ENCODE measurements at places on chromosomes 5 and 9.

DNA sequence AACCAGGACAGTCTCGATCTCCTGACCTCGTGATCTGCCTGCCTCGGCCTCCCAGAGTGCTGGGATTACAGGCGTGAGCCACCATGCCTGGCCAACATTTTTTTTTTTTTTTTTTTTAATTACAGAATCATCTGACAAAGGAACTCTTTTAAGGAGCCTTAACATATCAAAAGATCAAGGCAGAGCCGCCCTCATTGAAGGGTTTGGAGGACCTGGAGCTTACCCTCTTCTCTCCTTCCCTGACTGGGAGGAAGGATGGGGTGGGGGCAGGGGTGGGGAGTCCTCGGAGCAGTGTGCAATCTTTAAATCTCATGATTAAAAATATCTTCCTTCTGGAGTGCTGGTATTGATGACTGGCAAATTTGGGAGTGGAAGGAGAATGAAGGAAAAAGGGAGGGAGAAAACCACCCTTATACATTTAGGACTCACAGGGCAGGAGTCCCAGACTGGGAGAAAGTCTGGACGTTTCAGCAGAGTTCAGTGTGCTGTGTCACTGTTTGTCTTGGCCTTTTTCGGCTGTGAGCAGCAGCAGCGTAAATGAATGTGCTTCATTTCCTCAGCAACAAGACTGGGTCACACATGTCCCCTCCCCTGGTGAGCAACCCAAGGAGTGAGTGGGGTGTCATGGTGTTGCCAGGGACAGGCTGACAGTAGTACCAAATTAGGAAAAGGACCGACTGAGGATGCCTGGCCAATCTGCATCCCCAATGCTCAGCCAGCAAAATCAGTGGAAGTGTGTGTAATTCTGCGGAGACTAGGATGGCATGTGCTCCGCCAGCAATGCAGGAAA is 115.3 kb upstream of the BNC2 start:
- DNase-seq: no peak

- no peak for DNase-seq
These were observed 39.7 kb downstream of the ACTL7B start for GRCh38 chr9:108816037-108816436.

- DNase-seq: no peak
These were observed 29.3 kb upstream of the SPDL1 start for GRCh38 chr5:169554251-169554650.

- DNase-seq: no peak
These were observed 417.1 kb downstream of the BNC2 start for GRCh38 chr9:16453390-16453789.

- no peak for DNase-seq
These were observed 275.2 kb upstream of the IRX1 start for GRCh38 chr5:3320317-3320875.

GRCh38 chr5:57841676-57842363 is 359.2 kb upstream of the ACTBL2 start:
- DNase-seq: no peak

- DNase-seq: no peak
These were observed 705.2 kb upstream of the ZNF608 start for GRCh38 chr5:125451622-125452021.
